GDM1 (cell line): ENCODE measurements at places on chromosomes 6 and 20.
A peak's percentile ranks its signal among the peaks of the same experiment; 100 is the strongest.

DNA sequence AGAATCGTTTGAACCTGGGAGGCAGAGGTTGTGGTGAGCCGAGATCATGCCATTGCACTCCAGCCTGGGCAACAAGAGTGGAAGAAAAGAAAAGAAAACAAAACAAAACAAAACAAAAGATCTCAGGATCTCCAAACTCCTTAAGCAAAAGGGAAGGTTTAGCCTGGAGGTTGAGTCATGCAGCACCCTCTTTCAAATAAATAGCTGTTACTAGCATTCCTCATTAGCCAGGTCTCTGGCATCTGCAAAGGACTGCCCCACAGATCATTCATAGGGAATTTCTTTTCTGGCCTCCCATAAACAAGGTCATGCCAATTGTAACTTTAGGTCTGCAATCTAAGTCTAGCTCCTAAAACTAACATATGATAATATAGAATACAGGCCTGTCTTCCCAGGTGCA, 37.2 kb downstream of the EDN1 start:
- no peak for DNase-seq

DNA sequence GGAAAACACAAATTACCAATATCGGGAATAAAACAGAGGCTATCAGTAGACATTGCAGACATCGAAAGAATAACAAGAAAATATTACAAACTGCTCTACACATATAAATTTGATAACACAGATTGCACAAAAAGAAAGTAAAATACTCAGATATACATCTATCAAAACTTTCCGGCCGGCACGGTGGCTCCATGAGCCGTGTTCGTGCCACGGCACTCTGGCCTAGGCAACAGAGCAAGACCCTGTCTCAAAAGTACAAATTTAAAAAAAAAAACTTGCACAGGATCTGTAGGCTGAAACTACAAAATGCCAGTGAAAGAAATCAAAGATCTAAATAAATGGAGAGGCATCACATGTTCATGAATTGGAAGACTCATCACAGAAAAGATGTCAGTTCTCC, 49.4 kb downstream of the SNX5 start:
- DNase-seq = no peak

GRCh38 chr6:56329271-56330050, 82.1 kb upstream of the COL21A1 start:
- no peak for DNase-seq

DNA sequence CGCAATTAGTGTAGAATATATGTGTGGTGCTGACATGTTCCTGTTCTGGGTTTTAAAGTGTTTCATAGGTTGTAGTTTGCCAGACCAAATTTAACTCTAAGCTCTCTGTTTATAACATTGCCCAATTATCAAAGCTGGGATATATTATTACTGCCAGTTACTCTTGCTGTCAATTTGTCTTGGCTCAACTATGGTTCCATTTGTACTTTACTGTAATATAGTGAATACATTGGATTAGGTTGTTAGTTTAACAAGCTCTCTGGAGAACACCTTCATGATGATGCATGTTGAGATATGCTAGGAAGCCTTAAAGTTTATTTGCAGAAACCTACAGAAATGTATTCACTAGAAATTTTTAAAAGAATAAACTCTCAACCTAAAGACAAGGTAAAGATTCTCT, 259.6 kb downstream of the ZFAND3 start:
- no peak for DNase-seq

GRCh38 chr6:90162648-90163387, 133.8 kb downstream of the BACH2 start:
- DNase-seq = no peak

DNA sequence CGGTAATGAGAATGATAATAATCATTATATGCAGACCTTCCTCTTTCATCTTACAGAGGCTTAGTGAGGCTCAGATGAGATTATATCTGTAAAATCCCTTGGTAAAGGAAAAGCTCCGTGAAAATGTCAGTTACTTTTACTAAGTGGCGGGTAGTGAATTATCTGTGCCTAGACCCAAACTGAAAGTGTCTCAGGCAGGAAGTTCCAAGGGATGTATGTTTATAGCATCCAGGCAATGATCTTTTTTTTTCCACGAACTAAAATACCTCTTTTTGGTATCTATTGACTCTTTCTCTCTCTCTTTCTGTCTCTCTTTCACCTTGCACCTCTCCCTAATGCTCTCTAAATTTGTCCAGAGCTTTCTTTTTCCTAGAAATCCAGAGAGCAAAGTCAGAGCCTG, 5.0 kb downstream of the TCF21 start:
- DNase-seq = no peak

DNA sequence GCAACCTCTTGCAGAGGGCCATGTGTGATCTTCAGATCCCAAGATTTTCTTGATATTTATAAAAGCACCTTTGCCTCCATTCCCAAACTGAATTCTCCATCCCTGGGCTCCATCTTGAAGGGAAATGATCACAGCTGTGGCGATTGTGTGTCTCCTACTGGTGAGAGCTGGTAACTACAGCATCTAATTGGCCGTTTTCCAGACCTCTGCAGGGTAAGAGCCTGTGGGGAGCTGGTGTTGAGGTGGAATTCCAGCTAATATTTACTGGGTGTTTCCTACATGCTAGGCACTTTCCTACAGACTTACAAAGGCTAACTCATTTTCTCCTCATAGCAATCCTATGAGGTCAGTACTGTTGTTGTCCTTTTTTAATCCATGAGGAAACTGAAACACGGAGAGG, 59.2 kb upstream of the FNDC1 start:
- peak; percentile 48 for DNase-seq

DNA sequence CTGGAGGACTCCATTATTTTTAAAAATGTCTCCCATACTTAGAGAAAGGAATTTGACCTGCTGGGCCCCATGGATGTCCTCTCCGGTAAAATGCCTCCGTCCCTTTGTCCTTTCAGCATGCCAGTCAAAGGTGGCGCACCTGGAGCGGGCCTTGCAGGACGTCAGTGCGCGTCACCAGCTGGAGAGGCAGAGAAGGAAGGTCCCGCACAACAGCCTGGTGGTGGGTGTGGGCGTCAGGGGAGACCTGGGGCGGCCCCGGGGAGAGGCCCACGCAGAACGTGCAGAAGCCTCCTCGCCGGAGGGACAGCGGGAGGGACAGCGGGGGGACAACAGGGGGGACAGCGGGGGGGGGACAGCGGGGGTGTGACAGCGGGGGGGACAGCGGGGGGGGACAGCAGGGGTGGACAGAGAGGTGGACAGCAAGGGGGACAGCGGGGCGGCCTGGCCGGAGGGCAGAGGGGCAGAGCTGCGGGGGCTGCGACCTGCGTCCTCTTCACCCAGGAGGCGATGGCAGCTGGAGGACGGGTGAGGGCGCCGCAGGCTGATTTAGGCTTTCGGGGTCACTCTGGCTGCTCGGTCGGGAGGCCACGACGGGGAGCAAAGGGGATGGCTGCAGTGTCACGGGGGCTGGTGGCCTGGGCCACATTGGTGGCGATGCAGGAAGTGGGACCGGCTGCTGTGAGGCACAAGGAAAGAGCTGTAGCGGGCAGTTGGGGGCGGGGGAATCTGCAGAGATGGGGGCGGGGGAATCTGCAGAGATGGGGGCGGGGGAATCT, 859 bp upstream of the KIF25 start:
- peak; percentile 69 for DNase-seq

DNA sequence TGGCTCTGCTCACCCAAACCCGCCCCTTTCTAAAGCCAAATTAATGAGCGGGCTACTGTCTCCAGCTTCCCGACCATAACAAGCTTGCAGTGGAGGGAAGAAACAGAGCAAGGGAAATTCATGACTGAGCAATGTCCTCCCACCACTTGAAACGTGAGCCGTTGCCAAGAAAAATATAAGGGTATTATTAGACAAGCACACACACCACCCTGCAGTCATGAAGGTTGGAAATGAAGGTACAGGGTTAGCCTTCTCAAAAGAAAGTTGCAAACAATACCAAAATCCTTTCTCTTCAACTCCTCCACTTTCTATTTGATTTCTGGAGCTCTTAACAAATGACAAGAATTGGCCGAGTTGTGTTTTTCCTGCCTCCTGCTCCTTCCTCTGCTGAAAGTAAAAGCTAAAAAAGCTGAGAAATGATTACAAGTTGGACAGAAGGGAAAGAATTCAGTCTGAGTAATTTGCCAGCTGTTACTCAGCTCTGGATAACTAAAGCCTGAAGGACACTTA, 151.1 kb upstream of the B3GAT2 start:
- DNase-seq = no peak

DNA sequence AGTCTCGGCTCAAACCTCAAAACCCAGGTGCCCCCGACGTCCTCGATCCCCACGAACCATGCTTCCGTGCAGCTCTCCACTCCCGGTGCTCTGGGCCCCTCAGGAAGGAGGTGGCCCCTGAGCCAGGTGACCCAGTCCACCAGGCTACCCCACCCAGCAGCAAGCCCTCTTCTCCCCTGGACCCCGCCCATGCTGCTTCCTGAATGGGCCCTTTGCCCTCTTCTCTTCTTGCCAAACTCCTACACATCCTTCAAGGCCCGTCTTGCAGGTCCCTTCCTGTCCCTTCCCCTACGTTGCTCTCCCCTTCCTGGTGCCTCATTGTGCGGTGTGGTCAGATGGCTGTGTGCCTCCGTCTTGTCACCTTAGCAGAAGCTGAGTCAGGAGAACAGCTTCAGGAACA, 3.4 kb upstream of the GATA5 start:
- no peak for DNase-seq

- no peak for DNase-seq
These were observed 17.2 kb downstream of the KLHL31 start for GRCh38 chr6:53648184-53648943.

DNA sequence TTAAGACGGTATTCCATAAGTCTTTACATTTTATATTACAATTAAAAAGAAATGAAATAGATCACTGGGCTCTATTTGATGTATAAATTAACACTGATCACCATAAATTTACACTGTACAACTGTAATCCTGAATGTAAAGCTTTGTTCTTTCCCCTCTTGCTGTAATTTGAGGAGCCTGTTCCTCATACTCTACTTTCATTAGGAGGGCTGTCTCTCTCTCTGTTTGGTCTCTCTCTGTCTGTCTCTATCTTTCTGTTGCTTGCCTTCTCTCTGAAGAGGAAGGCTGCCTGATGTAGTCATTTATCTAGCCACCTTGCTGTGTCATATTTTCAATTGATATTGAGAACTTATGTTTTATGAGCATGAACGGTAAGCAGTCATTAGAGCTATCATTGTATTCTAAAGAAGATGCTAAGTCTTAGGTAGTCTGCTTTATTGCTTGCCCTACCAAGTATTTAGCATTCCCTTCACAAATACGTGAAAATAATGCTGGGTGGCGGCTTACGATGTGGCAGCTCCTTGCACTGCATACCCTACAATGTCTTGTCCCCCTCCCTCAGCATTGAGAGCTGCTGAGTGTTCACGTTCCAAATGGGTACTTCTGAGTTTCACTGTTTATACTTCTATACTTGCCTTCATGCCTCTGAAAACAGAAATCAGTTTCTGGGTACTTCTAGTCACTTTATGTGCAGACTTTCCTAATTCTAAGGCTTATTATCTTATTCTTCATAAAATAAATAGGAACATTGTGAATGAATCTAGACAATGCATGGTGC, 205.5 kb downstream of the NKAIN2 start:
- no peak for DNase-seq

- no peak for DNase-seq
These were observed 6.1 kb upstream of the JARID2 start for GRCh38 chr6:15239616-15240364.

DNA sequence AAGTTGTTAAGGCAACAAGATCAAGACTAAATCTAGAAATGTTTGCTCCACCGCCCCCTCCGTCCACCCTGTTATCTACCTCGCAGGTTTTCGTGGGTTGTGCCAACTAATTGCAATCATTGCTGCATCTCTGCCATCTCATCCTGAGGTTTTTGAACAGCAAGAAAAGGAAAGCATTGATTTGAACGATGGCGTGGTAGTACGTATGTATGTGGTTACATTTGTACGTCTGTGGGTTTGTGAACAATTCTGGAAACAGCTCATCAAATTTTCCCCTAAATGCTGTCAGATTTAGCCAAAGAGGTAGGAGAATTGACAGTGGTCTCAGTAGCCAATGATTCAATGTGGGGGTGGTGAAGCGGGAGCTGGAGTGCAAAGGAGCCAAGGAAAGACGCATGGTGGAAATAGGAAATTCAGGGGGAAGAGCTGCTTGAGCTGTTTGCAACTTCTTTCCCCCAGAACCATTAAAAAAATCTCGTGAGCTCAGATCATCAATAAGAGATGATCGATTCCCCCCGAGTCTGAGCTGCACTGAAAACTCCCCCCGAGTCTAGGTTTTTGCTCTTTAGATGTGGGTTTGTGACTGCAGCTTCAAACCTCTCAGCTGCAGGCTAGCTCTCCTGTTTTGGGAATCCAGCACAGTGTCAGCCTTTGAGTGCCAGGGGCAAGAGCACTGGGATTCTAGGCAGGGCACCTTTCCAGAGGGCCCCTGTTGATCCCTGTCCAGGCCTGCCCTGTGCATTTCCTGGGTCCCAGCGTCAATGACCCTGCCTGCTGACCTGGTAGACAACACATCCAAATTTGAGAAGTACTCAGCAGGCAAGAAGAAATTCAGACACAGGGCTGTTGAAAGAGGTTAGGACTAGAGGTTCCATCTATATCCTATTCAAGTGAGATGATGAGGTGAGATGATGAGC, 72.6 kb upstream of the LY86 start:
- DNase-seq = no peak

DNA sequence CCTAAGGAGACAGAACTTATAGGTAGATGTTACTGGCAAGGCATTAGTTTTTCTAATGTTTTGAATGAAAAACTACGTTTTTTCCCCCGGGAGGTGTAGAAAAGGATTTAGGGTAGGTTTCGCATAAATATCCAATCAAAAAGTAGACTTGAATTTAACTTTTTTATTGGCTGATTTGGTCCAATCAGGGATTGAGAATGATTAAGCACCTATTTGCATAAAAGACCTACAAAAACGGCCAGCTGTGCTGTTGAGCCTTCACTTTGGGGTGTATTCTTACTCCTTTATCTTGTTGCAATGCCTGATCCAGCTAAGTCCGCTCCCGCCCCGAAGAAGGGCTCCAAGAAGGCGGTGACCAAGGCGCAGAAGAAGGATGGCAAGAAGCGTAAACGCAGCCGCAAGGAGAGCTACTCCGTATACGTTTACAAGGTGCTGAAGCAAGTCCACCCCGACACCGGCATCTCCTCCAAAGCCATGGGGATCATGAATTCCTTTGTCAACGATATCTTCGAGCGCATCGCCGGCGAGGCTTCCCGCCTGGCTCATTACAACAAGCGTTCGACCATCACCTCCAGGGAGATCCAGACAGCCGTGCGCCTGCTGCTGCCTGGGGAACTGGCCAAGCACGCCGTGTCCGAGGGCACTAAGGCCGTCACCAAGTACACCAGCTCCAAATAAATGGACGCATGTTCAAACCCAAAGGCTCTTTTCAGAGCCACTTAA, 113.5 kb upstream of the BTN3A2 start:
- DNase-seq = no peak

GRCh38 chr6:815348-815738, 122.4 kb upstream of the EXOC2 start:
- DNase-seq = no peak

- no peak for DNase-seq
These were observed 5.2 kb downstream of the TENT5A start for GRCh38 chr6:81747327-81747726.

DNA sequence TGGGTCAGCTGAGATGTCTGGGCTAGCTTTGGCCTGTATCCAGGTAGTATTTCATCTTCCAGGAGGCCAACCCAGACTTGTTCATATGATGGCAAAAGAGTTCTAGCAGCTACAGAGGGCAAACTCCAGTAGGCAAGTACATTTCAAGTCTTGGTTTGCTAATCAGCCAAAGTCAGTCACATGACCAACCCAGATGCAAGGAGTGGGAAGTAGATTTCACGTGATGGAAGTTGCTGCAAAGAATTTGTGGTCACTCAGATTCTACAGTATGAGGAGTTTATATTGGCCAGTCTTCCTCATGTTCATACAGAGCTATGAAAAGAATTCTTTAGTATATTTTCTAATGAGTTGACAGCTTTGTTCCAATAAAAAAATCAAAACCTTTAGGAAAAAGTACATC, 101.8 kb downstream of the PHACTR1 start:
- no peak for DNase-seq
